SHP77 treated with DMSO at 0.1 percent for 48 hours (cell line): ENCODE measurements at places on chromosomes 5 and 9.

- DNase-seq: no peak
These were observed 82.8 kb upstream of the TLE1 start for GRCh38 chr9:81772144-81772543.

GRCh38 chr9:120935383-120935857, 8.8 kb upstream of the TRAF1 start:
- DNase-seq: peak; percentile 75

- DNase-seq: no peak
These were observed 267.5 kb downstream of the ENC1 start for GRCh38 chr5:74373076-74373475.

GRCh38 chr5:115231598-115231997, 31.1 kb downstream of the PGGT1B start:
- no peak for DNase-seq

GRCh38 chr9:38186404-38187115, 117.5 kb upstream of the SHB start:
- DNase-seq: no peak

- DNase-seq: no peak
These were observed 118.3 kb downstream of the SLC1A3 start for GRCh38 chr5:36724467-36725332.

DNA sequence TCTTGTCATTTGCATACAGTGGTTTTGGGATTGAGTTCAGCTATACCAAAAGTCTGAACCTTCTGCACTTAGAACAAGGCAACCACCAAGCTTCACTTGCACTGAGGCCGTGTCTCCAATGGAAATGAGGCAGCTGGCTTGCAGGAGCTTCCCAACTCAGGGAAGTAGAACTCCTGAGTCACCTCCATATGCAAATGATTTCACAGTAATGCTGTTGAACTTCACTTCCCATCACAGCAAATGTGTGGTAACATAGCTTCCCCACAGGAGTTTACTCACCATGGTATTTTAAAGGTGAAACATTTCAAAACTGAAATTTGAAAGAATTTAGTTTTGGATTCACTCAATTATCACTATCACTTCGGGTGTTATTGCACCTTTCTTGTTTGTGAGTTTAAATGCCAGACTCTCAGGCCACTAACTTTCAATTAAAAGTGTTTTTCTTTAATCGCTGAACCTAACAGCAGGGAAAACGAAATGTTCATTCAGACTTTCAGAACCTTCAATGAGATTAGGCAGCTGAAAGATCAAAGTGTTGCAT, 9.0 kb downstream of the CD274 start:
- DNase-seq: no peak
